ENCODE measurements at places on chromosomes 6 and 20.
A peak's percentile ranks its signal among the peaks of the same experiment; 100 is the strongest.

DNA sequence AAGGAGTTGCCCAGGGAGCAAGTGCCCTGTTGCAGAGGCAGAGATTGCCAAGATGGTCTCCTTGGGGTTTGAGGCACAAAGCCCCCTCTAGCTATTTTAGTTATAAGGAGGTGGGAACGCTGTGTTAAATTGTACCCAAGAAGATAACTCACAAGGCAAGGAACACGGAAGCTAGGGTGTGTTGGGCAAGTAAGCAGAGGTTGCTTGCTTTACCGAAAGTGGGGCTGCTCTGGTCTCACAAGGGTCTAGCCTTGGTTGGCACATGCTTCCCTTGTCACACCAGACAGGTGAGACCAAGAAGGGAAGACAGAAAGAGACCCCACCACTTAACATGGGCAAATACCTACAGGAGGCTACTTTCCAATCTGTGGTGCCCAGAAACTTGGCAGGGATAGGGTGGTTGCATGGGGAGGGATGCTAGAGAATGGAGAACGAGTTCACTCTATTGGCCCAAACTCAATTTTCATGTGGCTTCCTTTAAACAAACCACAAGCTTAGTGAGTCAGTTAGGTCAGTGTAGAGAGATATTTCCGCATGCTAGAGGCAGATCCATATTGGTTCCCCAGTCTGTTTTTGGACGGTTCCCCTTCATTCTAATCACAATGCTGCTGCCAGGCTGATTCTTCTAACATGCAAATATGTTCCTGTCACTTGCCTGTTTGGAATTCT, 42.4 kb downstream of the PLAGL1 start:
- no peak for DNase-seq

- DNase-seq = no peak
Observed at GRCh38 chr20:14700639-14700960, 363.2 kb upstream of the FLRT3 start.

DNA sequence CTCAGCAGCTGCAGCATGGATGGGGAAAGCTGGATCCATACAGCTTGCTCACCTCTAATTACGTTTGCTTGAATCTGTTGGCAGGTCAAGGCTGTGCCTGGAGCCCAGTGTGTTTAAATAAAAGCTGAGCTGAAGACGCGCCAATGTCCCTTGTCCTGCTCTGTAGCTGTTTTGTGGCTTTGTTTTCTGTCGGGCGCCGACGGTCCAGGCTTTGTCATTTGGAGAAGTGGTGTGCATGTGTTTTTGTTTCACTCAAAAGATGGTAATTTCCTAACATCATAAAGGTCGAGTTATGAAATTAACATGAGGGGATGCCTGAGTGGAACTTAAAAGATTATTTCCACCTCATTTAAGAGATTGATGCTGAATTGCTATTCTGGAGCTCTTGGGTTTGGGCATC, 107.6 kb downstream of the SLC24A3 start:
- no peak for DNase-seq

DNA sequence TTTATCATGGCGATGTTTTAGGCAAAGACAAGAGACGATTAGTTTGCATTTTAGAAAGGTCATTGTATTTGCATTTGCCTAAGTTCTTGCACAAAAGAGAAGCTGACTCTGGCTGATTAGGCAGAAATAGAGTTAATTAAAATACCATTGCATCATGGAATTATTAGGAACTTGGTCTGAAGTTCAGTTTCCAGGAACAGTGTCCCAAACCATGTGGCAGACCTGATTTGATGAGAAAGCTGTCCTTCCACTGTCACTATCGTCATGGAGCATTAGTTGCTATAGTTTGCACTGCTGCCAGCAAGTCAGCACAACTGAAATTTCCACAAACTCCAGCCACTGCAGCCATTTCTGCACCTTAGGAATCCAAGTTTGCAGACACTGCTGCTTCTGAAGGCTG, 24.3 kb upstream of the MCUR1 start:
- no peak for DNase-seq

DNA sequence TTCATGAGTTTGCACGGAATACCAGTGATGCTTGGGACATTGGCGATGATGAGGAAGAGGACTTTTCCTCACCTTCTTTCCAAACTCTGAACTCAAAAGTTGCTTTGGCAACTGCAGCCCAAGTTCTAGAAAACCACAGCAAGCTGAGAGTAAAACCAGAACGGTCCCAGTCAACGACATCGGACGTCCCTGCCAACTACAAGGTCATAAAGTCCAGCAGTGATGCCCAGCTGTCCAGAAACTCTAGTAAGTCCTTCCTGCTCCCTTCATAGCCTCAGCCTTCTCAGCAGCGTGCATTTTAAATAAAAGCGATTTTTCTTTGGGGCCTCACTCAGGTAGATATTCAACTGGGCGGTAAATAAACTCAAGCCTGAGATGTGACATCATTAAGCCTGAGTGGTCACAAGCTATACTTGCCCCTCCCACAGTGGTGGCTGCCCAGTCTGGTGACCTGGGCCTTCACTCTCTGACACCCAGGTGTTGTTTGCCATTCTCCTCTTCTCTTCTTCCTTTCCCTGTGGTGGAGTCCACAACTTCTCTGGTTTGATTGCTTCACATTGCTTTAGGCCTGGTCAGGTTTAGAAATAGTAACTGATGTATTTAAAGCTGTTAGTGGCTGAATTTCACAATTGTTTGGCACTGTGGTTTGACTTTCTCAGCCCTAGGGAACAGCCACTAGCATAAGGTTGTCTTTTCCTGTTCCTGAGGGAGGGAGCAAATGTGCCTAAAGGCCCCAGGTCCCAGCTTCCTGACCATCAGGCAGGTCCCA, 21.6 kb upstream of the TMEM217 start:
- DNase-seq = no peak

- no peak for DNase-seq
Observed at GRCh38 chr20:23118766-23119165, 32.6 kb upstream of the CD93 start.

- DNase-seq = no peak
Observed at GRCh38 chr20:20426655-20426907, 58.7 kb downstream of the INSM1 start.

- DNase-seq = no peak
Observed at GRCh38 chr6:131040866-131041265, 22.2 kb downstream of the EPB41L2 start.

- no peak for DNase-seq
Observed at GRCh38 chr6:113050010-113050858, 703.1 kb downstream of the RFPL4B start.

- DNase-seq = no peak
Observed at GRCh38 chr6:1659816-1660215, 50.1 kb downstream of the FOXC1 start.

DNA sequence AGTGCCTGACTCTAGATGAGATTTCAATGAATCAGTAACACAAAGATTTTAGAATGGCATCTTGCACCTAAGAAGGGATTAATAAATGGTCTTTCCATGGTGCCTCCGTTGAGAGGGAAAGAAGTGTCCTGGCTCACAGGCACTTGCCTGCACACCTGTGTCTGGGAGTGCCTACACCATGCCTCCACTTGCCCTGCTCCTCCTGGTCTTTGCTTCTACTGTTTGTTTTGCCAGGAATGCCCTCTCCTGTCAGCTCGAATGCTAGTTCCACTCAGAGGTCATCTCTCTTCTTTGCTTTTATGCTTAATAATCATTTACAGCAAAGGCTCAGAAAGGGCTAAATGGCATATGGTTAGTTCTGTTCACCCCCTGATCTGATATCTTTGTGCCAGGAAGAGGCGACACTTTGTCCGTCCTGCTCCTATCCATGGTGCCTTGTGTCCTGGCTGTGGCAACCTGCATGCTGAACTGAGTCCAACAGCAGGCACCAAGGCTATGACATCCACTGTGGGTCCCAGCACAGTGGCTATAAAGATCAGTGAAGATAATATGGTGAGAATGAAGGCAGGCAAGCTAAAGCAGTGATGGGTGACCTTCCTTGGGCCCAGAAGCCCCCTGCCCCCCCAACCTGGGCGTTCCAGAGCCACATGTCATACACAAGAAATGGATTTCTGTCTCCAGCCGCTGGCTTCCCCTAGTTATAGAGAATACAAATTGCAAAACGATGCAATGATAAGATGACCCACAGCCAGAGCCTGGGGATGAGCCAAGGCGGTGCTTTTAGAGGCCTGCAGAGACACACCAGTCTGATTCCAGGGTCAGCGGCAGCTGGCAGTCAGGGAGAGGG, 1.4 kb downstream of the C6orf132 start:
- DNase-seq = no peak

- DNase-seq = no peak
Observed at GRCh38 chr6:13407709-13408695, 79.4 kb downstream of the GFOD1 start.

DNA sequence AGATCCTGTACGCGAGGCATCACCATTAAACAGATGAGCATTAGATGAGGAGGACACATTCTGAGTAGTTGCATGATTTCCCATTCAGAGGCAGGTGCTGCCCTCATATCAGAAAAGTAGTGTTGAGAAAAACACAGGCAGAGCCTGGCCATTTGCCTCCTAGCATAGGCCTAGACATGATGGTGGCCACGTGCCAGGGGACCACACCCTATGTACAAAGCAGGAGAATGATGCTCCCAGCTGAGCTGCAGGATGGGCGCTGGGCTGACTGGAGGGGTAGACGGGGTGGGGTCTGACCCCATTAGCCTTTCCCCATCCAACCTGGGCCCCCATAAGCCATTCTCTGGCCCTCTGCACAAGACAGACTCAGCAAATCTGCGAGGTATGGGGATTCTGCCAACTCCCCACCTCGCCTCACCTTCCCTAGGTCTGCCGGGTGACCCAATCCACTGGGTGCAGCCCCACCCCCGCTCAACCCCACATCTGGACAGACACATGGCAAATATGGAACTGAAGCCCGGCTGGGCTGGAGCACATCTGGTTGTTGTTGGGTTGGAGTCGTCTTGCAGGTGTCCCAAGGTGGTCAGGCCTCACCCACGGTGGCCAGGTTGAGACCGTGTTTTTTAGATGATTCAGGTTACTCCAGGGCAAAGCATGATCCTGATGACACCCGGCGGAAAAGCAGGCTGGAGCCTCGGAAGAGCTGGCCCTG, 13.9 kb downstream of the PI16 start:
- DNase-seq = no peak

GRCh38 chr20:9071976-9072726, 3.3 kb downstream of the PLCB4 start:
- no peak for DNase-seq

DNA sequence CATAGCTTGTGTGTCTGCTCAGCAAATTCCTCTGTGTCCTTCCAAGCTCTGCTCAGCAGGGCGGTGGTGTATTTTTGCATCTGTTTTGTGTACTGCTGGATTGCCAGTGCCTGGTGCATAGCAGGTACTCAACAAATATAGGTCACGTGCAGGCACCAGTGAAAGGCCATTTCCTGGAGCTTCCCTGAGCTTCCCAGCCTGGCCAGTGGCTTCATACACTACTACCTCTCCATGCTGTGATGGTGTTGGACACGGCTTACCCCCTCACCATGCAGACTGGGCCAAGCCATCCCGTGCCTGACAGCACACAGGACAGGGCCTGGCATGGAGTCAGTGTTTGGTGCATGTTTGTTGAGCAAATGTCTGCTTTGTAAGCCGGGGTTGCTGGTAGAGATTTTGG, 7.7 kb upstream of the PHACTR3 start:
- peak; percentile 20 for DNase-seq

DNA sequence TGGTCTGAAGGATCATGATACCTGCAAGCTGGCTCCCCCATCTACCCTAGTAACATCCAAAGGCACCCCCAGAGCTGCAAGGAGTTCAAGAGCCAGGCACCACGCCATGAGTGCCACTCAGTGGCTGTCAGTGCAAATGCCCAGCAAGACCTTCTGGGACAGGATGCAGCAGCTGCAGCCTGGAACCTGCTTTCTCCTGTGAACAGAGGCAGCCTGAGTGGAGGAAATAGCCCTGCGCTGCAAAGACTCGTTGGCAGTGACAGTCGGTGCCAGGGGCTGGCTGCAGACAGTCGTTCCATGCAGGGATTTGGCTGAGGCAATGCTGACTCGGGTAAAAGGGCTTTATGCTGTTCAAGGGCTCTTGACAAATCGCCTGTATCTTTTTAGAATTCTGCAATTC, 15.7 kb upstream of the SSTR4 start:
- no peak for DNase-seq

- DNase-seq = no peak
Observed at GRCh38 chr6:146904596-146904995, 299.6 kb upstream of the STXBP5 start.

DNA sequence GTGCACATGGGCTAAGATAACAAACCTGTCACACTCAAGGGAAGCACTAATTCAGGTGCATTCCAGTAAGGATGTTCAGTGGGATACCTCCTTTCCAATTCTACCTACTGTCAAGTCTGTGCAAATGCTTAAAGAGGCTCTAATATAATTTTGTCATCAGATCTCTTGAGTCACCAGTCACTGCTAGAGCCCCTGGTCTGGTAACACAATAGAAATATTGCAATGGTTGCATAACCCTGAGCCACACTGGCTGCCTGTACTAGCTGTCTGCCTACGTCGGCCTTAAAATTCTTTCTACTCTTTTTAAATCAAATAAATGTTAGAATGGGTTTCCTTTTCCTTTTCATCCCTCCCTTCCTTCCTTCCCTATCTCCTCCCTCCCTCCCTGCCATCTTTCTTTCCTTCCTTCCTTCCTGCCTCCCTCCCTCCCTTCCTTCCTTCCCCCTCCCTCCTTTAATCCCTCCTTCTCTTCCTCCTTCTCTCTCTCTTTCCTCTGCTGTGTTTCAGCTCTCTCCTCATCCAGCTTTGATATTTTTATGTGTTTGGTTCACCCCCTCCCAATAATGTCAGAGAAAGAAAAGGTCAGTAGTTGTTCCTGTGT, 28.1 kb upstream of the OLIG3 start:
- no peak for DNase-seq

- no peak for DNase-seq
Observed at GRCh38 chr6:127737768-127738167, 160.8 kb downstream of the C6orf58 start.

DNA sequence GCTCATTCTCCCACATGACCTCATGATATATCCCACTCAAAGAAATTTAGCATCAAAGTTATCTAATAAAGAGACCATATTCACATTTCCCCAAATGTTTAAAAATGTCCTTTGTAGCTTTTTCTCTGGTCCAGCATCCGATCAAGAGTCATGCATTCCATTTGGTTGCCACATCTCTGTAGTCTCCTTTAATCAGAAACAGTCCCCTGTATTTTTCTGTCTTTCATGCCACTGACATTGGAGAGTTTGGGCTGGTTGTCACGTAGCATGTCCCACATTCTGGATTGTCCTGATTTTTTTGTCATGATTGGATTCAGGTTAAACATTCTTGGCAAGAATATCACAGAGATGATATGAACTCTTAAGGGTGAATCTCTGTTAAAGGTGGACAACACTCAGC, 55.7 kb downstream of the SNX5 start:
- DNase-seq = no peak

- DNase-seq = no peak
Observed at GRCh38 chr6:20400456-20401204, 1.0 kb upstream of the E2F3 start.

GRCh38 chr20:50379049-50379990, 130.9 kb upstream of the PTPN1 start:
- no peak for DNase-seq

- DNase-seq = no peak
Observed at GRCh38 chr20:18496042-18496441, 983 bp downstream of the RBBP9 start.

GRCh38 chr20:61025536-61025935, 226.5 kb upstream of the CDH4 start:
- DNase-seq = no peak

- DNase-seq = no peak
Observed at GRCh38 chr20:2838170-2838797, 2.2 kb downstream of the PCED1A start.
